ENCODE measurements at places on chromosomes 16 and 17.

GRCh38 chr17:27360507-27360906 is 66.6 kb downstream of the WSB1 start:
- DNase-seq = no peak

DNA sequence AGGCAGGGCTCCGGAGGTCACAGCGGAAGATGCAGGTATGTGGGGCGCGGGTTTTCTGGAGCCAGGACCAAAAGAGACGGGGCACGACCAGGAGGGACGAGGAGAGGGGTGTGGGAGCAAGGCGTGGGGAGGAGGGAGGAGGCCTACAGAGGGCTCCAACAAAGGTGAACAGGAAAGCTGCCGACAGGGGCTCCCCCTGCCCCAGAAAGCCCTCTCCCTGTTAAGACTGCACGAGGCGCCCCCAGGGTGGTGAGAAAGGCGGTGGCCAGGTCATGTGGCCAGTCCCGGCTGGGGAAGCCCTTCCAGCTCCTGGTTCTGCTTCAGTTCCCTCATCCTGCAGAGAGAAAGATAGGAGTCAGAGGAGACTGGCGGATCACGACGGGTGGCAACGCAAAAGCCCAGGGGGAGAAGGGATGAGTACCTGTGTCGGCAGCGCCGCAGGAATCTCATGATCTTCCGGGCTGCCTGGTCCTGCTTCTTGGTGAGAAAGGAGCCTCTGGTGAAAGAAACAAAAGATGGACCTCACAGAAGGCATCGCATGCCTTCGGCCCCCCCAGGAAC is 949 bp upstream of the SPAG7 start:
- DNase-seq = no peak

DNA sequence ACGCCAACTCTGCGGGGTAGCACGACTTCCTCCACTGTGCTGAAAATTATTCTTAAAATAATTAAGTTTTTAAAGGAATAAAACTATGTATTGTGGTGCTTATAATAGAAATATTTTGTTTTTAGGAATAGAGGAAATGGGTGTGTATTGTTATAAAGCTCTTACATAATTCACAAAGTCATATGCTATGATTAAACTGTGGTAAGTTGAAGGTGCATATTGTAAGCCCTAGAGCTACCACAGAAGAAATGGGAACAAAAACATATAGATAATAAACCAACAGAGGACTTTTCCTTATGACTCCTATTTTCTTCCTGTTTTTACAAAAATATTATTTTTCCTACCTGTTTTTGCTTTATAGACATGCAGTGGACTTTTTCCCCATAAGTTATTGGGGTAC is 4.3 kb upstream of the SLFN11 start:
- no peak for DNase-seq

DNA sequence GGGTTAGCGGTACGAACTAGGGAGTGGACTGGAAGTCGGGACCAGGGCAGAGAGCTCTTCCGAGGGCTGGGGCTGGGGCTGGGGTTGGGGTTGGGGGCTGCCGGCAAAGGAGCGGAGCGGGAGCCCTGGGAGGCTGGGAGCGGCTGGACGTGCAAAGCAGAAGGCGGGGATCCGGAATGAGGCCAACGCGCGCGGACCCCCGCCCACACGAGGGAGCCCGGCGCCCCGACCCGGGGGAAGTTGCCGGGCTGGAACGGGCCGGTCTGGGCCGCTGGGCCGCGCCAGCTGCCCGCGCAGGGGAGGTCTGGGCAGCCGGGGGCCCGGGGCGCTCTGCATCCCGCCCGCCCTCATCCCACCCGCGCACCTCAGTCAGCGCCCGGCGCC is 323 bp downstream of the ST3GAL2 start:
- no peak for DNase-seq

DNA sequence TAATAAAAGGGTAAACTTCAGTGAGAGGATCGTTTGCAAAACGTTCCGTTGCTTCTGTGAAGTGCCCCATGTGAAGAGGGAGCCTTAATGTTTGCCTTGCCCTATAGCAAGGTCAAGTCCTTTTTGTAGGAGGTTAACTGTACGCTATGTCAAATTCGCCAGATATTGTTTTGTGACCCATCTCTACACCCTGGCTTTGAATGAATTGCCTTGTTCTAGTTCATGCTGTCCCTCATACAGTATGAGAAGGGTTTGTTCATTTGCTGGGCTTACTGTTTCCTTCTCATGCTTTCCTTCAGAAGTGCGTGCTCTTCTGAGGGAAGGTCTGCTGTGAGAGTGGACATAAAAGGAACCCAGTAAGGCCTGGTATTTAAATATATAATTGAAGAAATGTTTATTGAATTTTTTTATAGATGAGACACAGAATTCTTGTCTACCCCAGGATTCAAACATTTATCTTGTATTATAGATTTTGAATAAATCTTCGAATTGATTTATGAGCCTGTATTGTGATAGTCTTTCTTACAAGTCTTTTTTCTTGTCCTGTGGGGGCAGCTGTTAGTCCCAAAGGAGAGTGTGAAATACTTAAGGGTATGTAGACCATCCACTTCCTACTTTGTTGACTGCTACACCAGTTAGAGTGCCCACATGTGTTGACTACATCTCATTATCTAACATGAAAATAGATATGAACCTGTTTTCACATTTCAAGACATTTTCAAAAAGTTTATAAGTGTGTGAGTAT is 1.7 kb downstream of the MAP3K3 start:
- DNase-seq = no peak

DNA sequence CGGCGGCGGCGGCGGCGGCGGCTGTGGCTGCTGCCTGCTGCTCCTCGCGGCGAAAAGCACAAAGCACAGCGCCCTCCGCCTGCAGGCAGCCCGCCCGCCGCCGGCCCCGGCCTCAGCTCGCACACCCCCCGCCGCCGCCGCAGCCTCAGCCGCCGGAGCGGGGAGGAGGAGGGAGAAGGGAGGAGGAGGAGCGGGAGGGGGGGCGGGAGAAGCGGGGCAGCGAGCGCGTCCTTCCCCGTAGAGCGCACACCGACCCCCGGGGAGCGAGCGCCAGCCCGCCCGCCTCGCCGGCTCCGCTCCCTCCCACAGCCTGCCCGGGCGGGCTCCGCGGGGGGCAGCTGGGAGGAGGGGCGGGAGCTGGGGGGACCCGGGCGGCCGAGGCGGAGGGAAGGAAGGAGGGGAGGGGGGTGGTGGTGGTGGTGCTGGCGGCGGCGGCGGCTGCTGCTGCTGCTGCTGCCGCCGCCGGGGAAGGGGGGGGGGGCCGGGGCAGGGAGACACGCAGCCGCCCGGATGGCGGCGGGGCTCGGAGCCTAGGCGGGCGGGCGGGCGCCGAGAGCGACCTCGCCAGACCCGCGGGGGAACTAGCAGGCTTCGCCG is at the start of gene UBTF:
UBTF (minus strand) TSS at position 60 of the 597 bp plus-strand sequence. CDS start 1,446 bp downstream, outside the sequence.
- DNase-seq = peak; percentile 60

DNA sequence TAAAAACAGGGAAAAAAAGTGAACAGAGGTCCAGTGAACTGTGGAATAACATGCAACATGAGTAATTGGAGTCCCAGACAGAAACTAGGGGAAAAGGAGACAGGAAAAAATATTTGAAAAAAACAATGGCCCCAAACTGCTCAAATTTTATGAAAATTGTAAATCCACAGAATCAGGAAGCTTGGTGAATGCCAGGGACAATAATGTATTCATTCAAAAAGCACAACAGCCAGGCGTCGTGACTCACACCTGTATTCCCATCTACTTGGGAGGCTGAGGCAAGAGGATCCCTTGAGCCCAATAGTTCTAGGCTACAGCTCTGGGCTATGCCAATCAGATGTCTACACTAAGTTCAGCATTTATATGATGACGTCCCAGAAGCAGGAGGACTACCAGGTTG is 23.7 kb downstream of the NCOR1 start:
- no peak for DNase-seq

DNA sequence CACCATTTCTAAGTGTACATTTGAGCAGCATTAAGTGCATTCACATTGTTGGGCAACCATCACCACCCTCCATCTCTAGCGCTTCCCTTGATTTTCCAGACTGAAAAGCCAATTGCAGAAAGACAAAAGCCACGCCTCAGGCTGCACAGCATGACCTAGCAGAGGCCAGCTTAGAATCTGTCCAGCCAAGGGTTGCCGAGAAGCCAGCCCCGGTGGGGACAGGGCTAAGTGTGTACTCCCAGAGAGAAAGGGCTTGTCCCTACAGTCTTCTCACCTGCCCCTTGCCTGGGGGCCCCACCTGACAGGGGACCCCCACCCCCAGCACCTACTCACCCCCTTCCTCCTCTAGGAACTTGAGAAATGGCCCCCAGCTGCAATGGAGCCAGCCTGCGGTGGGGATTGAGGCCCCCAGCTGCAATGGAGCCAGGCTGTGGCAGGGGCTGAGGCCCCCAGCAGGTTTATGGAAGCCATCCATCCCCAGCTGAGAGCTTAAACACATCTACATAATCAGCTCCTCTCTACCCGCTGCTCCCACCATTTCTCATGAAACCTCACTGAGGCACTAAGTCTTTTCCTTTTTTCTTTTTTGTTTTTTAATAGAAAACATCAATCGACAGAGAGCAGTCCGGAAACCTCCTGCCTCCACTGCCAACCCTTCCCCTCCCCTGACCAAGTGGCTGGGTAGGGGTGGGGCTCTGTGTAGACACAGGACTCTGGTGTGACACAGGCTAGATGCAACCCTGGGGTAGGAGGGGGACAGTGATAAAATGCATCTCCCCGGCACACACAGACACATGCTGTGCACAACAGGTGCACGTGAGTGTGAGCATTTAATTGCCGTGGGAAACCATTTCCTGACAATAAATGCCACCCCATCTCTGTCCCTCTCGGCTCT is 77.9 kb downstream of the CCT6B start:
- no peak for DNase-seq

DNA sequence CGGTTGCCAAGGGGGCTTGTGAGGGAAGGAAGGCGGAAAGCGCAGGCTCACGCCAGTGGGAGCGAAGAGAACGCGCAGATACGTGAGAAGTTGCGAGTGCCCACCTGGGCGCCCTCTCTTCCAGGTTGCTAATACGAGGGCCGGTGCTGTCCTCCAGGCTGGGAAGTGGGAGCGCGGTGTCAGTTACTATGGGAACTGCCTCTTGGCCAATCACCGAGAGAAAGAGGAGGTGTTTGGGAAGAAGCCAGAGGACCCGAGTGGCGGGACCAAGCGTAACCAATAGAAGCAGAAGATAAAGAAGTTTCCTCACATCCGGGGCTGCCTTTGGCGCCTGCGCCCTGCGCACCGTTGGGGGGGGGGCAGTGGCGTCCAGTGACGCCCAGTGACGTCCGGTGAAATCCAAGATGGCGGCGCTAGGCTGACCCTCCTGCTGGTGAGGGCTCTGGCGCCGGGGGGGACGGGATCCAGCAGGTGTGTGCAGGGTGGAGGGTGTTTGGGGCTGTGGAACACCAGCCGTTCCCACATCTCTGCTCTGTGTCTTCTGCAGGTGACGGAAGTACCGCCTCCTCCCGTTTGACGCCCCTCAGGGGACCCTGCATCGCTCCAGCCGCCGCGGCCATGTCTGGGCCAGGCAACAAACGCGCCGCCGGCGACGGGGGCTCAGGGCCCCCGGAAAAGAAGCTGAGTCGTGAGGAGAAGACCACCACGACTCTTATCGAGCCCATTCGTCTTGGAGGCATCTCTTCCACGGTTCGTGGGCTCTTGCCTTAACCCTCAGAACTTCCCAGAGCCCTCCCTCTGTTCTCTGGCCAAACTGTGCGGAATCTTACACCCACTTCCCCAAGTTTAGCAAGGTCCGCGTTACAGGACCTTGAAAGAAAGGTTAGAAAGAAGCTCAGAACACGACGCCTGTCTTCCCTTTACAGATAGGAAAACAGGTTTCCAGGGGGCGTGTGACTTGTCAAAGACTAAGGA is at the start of the genes CFAP119 and RNF40:
CFAP119 (minus strand) TSS at position 135 of the 975 bp plus-strand sequence. CDS start 314 bp downstream, outside the sequence.
RNF40 (plus strand) TSS at position 395 of the 975 bp plus-strand sequence; CDS start at position 619, 224 bp downstream.
- peak; percentile 95 for DNase-seq

DNA sequence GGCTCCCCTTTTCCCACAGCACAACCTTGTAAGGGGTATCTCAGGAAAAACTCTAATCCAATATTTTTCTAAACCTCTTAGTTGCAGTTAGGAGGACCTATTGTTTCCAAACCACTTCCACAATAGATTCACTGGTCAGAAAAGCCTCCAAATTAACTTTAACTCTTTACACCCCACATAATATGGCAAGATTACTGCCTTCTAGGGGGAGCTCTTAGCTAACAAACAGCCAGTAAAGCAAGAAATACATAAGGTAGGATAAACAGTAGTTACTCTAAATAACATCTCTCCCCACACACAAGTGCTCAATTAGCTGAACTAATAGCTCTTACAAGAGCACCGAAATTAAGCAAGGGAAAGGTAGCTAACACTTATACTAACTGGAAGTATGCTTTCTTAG is 192.1 kb upstream of the KIF2B start:
- no peak for DNase-seq

DNA sequence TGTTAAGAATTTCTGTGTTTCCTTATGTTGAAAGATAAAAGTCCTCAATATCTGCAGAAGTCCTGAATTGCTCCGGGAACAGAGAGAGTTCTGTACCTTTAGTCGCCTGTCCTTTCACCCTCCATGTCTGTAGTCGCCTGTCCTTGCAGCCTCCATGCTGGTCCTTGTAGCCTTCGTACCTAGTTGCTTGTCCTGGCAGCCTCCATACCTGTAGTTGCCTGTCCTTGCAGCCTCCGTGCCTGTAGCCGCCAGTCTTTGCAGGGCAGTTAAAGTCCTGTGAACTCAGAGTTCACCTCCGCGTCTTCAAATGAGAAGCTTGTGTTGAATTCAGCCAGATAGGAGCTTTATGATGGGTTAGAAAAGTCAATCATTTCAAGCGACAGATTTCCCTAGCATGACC is 19.5 kb upstream of the ITGAX start:
- DNase-seq = no peak

- DNase-seq = no peak
These were observed 12.8 kb upstream of the CBX8 start for GRCh38 chr17:79809530-79810129.

DNA sequence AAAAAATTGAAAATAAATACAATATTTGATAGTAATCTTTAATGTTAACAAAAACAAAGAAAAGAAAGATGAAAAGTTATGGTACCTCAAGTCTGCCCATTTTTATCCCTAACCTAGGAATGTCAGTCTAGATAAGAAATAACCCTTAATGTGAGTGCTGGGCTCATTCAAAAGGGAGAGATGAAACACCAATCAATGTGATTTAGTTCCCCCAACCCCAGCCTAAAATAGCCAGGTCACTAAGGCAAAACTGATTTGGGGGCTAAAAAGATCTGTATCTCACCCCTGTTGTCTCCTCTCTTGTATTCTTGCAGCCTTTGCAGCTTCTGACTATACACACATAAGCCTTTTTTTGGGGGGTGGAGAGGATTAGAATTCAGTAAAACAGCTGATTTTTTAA is 3.2 kb upstream of the IGF2BP1 start:
- no peak for DNase-seq

GRCh38 chr16:81446907-81447268 is 2.3 kb downstream of the CMIP start:
- DNase-seq = no peak

DNA sequence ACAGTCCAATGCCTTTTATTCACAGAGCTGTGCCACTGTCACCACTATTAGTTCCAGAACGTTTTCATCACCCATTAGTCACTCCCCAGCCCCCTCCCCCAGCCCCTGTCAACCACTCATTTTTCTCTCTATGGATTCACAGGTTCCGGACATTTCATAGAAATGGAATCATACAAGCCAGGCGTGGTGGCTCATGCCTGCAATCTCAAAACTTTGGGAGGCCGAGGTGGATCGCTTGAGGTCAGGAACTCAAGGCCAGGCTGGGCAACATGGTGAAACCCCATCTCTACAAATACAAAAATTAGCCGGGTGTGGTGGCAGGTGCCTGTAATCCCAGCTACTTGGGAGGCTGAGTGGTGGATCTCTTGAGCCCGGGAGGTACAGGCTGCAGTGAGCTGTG is 759 bp upstream of the PAM16 start:
- DNase-seq = no peak
